ENCODE measurements at places on chromosomes 2 and 18.

- DNase-seq, result no peak
Measured at GRCh38 chr2:6982934-6983589, 65.8 kb downstream of the RNF144A start.

DNA sequence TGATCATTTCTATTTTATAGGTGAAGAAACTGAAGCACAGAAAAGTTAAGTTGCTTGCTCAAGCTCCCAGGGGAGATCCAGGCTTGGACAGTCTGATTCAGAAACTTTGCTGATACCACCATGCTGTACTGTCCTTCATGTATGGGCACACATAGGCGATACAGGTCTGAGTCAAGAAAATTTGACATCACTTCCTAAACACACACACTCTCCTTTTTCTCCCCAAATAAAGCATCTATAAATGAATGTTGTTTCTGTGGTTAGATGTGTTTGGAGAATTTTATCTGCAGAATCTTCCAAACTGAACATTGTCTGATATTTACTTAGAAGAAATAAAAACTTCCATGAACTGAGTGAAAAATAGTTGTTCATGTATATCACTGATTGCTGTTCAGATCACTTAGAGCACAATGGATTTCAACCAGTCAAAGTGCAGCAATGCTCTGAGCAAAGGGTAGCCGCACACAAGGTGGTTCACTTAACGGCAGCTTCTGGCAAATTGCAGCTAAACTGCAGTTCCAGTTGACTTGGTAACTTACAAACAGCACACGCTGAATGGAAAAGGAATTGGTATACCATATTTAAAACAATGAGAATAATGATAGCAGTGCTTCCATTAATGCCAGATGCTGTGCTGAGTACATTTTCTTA, 10.0 kb upstream of the AGFG1 start:
- DNase-seq, result no peak

DNA sequence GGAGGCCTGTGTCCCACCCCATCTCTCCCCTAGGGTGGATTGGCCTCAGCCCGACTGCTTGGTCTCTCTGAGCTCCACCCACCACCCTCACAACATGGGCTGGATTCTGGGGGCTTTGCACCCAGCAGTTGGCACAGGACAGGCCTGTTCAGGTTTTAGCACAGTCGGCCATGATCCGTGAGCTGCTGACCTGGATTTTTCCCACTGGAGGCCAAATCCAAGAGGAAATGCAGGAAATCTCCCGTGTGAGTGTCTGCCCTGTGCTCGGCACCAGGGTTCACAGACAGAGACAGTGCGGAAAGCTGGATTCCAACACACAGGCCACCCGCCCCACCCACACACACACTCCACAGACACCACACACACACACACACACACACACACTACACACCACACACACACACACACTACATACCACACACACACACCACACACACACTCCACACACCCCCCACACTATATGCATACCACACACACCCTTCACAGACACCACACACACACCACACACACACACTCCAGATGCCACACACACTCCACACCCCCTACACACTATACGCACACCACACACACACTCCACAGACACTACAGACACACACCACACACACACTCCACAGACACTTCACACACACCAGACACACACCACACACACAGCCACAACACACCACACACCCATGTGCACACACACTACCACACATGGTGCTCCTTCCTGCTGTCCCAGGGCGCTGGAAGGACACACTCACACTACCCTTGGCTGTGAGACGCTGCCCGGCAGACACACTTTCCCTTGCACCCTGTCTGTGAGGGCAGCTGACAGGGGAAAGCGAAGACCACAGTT, 14.1 kb downstream of the MBP start:
- DNase-seq, result no peak

DNA sequence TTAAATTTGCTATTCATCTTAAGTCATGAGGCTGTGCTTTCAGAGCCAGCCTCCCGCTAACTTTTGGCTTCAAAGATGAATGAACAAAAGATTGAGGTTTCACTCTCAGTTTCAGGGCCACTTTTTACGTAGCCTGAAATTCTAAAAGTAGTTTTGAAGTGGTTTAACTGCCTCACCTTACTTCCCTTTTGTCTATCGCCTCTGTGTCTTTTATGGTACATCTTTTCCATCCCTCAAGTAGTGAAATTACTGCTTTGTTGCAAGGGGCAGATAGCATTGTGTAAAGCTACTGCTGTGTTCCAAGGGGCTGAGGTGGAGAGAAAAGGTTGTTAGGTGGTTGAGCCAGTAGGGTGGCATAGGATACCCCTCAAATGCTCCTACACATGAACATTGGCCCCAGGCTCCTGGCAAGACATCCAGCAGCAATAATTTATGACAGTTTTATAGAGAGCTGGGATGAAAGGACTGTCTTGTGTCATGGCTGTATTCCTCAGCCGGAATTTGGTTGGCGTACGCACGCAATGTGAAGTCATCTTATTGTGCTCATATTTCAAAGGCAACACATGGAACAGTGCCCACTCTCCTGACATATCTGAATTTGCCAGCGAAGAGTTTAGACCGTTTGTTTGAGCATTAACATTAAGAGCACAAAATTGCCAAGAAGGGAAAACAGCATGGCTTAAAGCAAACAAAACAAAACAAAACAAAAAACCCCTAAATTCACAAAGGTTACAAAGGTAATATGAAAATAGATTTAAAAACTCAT, 32.2 kb downstream of the QPCT start:
- DNase-seq, result peak; percentile 93

DNA sequence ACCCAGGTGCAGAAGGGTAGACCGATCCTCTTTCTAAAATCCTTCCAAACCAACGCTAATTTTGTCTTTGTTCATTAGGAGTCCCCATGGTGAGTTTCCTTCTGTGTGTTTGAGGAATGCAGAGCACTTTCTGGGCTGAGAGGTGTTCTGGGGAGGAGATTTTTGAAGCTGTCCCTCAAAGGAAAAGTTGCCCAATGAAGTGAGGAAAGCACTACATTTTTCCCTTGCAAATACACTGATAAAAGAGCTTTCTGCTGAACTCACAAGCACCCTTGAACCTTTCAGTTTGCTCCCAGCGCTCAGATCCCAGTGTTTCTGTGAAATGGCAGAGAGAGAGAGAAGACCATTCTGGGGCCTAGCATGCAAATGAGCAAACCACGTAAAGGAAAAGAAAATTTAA, 299.6 kb upstream of the FANCL start:
- no peak for DNase-seq

- DNase-seq, result peak; percentile 31
Measured at GRCh38 chr2:30232801-30233130, 1.4 kb downstream of the LBH start.

DNA sequence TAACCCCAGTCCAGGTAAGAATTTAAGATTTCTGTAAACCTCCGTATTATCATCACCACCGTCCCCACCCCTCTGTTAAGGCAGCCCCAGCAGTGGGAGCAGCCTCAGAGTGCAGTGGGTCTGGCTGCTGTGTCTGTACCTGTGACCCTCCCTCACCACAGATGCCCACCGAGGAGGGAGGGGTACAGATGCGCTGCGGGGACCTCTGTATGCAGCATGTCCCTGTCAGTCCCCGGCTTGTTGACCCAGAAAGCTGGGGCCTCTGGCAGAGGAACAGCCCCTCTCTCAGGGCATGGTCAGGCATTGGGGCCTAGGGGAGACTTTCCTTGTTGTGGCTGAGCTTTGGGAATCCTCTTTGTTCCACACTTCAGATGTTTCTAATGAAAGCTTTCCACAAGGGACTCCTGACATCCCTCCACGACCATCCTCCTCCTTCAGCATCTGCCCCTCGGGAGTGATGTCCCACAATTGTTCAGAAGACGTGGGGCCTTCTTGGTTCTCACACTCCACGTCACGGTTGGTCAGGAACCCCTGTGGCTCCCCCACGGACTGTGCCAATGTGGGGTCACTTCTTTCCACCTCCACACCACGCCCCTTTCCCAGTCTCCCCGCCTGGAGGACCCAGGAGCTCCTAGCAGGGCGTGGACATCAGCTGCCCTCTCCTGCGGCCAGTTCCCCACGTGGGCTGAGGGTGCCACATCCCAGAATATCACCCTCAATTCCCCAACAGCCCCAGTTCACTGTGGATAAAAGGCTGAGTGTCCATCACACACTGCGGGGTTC, 384.2 kb upstream of the MYT1L start:
- no peak for DNase-seq

- no peak for DNase-seq
Measured at GRCh38 chr2:212176151-212176550, 362.5 kb downstream of the ERBB4 start.

- no peak for DNase-seq
Measured at GRCh38 chr2:13996527-13996926, 636.0 kb upstream of the LRATD1 start.

DNA sequence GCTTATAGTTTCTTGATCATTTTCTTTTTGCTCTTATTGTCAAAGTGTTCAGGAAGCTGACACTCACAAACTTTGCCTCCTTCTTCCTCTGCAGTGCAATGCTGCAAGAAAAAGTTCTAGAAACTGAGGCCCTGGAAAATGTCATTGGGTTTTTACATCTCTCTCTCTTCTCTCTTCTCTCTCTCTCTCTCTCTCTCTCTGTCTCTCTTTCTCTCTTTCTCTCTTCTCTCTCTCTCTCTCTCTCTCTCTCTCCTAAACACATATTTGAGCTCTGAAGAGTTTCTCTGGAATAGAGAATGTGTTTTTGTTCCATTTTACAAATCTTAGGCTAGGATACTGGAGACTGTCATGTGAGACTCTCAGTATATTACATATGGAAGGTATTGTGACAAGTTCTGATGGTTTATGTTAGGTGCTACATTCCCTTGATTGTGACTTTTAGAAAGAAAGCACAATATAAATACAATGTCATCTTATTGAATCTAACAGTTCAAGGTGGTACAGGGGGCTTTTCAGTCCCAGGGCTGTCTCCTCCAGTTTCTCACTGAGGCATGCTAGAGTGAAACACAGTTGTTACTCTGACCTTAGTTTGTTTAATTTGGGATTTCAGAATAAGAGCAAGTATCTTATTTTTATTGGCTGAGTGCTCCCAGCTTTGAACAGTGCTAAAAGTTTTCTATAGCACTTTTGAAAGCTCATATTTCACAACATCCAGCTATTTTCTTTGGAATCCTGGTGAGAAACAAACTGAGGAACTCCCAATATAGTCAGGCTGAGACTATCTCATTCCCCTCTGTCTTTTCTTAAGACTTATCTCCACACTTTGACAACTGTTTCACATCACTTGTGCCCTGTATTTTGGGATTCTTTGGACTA, 41.4 kb upstream of the EHBP1 start:
- DNase-seq, result peak; percentile 85

- DNase-seq, result peak; percentile 38
Measured at GRCh38 chr2:229348128-229348527, 77.0 kb upstream of the PID1 start.

DNA sequence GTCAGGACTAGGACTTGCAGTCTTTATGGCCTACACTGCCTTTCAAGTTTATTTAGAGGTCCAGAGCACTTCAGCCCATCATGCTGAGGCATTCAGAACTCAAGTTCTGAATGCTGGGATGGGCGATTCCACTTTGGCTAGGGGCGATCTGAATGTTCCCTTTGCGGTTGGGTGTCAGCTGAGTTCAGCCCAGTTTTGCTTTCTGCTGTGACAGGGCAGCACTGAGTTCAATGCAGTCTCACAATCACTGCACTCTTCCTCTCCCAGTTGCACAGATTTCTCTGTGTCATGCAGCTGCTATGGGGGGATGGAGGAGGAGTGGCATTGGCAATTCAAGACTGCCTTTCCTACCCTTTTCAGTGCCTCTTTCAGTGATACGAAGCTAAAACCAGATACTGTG, 1232.0 kb upstream of the FAM98A start:
- no peak for DNase-seq

DNA sequence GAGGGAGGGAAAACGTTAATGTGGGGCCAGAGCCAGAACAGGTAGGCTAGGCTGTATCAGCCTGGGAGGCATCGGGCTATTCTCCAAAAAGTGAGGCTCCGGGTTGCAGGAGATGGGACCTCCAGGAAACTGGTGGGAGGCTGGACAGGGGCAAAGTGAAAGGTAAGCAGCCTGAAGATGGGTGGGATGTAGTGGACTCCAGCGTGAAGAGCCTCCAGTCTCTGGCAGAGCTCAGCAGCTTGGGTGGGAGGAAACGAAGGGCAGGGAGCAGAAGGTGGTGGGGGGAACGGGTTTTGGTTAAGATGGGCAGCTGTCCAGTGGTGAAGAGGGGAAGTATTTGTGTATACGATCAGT, 3.1 kb upstream of the EMX1 start:
- no peak for DNase-seq

- DNase-seq, result peak; percentile 50
Measured at GRCh38 chr2:239881561-239882320, 143.4 kb downstream of the NDUFA10 start.

GRCh38 chr2:46273225-46273863, 23.9 kb upstream of the EPAS1 start:
- no peak for DNase-seq

- peak; percentile 51 for DNase-seq
Measured at GRCh38 chr18:23578891-23579653, 7.2 kb downstream of the NPC1 start.

GRCh38 chr2:15554525-15555218, 6.5 kb downstream of the NBAS start:
- DNase-seq, result peak; percentile 49

GRCh38 chr2:68837164-68837860, 33.9 kb downstream of the BMP10 start:
- peak; percentile 28 for DNase-seq

DNA sequence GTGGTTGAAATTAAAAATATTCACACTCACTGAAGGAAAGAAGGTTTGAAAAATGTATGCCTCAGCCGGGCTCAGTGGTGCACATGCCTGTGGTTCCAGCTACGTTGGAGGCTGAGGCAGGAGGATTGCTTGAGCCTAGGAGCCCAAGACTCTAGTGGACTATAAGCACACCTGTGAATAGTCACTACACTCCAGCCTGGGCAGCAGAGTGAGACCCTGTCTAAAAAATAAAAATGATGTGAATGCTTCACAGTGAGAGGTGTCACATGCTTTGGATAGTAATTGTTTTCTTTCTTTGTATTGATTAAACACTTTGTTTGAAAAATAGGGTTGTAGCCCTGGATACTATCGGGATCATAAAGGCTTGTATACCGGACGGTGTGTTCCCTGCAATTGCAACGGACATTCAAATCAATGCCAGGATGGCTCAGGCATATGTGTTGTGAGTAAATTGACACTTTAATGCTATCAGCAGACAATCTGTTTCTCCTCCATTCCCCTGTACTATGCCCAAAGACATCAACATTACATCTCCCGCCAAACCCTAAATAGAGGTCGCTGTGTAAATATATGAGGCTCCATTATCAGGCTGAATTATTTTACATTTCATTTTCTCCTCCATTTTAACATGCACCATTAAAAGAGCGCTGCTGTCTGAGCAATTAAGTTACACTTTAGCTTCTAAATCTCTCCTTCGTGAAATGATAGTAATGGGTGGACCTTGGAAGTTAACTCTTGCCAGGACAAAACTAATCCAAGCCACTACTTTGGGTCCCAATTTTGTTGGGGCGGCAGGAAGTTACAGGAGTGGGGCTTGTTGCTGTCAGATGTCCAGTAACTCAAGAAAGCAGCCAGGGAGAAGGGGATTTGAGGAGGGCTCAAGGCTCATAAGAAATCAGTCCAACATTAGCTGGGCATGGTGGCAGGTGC, 138.3 kb upstream of the TTC39C start:
- no peak for DNase-seq
